SJSA1 (cell line): ENCODE measurements at places on chromosomes 3 and 15. TPM values are rescaled to one million over a fixed set of nuclear protein-coding genes. Genes with fewer than 3 reads are reported as not detected.

DNA sequence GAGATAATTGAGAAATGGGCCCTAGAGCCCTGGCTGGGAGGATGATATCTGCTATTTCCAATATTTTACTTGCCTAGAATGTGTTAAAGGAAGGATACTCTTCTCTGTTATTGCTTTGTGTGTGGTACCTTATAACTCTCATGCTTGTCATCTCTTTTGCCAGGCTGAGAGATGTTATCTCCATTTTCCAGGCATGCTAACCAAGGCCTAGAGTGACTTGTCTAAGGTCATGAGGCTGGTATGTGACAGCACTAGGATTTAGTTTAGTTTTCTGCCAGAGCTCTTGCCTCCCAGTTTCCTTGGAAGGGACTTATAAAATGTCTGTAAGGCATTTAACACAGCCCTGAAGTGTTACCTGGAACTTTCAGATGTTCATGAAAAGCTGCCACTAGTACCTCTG lies 1.4 kb downstream of the CLK3 start:
- no peak for DNase-seq

- DNase-seq, result no peak
Observed at GRCh38 chr3:141920701-141921100, 44.3 kb downstream of the ATP1B3 start.

Gene ITIH3
- 4.0 and 8.9 TPM in 2 replicates for total RNA-seq

DNA sequence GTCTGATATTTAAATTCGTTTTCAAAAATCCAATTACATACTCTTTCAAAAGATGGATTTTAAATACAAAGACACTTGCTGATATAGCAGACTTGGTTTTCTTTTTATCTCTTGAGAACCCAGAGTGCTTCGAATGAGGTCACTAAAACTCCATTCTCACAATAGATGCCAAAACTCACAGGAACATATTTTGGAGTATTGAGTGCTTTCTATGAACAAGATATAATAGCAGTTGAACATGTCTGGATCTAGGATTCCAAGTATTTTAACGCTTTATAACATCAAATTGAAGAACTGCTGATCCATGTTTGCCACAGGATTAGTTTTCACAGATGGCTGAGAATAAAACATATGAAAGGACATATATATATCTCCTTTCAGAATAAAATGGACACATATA lies 113.2 kb downstream of the SAMMSON start:
- DNase-seq, result no peak

DNA sequence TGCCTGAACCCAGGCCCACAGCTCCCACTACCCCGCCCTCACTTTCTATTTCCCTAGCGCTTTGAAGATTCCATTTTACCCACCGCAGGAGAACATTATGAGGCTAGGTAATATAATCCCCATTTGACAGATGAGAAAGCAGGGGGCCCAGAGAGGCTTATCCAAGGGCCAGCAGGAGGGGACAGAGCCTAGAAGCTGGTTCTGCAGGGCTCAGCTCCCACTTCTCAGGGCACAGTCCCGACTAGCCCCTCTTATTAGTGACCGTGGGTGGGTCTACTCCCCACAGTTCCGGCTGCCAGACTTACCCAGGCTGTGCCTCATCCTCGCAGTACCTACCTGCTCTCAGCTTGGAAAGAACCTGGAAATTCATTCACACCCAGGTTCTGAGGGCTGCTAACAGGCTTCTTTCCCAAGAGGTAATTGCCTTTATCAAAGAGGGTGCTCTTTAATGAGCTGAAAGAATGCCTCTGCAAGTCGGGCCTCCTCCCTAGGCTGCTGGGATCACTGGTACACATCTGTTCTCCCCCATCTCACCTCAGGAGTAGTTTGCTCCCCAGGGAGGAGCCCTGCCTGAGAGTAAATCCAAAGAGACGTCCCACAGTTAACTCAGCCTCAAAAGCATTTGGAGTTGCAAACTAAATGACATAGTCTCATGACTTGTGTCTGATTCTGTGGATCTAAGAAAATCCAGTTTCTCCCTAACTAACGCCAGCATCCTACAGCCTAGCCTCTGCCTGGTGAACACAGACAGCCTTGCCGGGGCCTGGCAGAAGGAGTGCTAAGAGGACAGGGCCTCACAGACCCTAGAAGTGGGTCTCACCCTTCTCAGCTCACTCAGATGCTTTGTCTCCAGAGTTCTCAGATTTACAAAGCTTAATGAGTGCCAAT lies 125.0 kb downstream of the CHSY1 start:
- peak; percentile 64 for DNase-seq

Gene WNT5A
- 18.6 and 18.8 TPM in 2 replicates for total RNA-seq

Gene SAMMSON
- not detected in 2 replicates for total RNA-seq

Gene MRPL3
- 164 and 213 TPM in 2 replicates for total RNA-seq

DNA sequence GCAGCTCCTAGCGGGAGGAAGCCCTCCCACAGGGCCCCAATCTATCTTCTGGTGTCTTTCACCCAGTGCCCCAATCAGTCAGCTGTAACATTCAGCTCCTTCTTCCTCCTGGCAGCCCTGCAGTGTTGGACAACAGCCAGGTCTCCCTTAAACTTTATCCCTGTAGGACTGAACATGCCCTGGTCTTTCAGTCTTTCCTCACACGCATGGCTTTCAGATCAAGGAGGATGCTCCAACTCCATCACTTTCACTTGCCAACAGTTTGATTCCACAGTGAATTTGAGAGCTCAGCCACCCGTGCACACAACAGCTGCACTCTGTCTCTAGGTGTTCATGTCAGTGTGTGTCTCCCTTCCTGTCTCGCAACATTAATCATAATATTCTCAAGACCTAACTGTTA lies 28.5 kb upstream of the LRRC34 start:
- DNase-seq, result no peak

DNA sequence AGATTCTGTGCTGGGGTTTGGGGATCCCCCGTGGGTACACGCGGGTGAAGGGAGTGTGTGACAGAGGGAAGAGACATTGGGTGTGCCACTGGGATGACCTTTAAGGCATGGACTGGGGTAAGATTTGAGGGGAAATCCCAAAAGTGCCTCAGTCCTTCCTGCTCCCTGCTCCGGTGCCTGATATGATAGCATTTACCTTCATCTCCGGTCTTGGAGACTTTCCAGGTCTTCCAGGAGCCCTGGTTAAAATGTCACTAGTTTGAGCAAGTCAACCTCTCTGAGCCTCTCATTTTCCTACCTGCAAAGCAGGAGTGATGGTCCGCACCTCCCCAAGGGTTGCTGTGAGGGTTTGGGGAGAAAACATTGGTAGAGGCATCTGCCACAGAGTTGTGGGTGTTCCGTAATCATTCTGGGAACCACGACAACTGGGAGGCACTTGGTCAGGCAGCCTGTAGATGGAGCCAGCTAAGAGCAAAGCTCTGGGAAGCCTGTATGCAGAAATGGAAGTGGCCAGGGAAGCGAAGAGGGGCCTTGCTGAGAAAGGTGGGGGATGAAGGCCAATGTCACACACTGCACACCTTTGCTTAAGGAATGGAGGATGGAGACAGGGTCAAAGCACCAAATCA lies 33.9 kb upstream of the KIF23 start:
- no peak for DNase-seq

DNA sequence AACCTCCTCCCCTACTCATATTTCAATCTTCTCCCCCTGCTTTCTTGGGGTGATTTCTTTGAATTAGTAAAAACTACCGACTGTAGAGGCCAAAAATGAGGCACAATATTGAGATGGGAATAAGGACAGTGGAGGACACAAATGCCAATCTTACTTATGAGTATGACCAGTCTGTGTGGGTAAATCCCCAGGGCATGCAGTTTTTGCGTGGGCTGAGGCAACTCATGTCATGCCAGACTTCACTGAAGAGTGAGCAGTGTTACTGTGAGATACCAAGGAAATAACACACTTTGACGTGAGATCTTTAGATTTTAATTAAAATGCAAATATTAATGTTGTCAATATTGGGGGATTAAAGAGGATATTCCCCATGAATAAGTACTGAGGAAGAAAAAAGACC lies 254.3 kb upstream of the ICE2 start:
- DNase-seq, result no peak

DNA sequence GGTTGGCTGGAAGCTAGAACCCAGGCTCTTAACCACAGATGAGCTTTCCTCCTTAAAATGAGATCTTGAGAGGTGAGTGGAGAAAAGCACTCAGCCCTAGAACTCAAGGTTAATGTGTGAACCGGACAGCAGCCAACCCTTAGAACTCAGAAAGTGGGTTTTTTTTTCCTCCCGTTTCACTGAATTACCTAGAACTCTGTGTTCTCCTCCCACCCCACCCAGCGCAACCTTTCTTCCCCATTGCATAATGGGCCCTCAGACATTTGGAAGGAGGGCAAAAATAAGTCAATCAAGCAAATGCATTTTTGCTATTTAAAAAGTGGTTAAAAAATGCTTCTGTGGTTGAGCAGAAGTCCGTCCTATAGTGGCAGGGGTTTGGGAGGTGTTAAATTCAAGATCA lies 36.7 kb downstream of the POC1A start:
- no peak for DNase-seq

GRCh38 chr3:113018536-113019181 lies 27.9 kb downstream of the GTPBP8 start:
- no peak for DNase-seq

Gene CCR5
- not detected in 2 replicates for total RNA-seq

DNA sequence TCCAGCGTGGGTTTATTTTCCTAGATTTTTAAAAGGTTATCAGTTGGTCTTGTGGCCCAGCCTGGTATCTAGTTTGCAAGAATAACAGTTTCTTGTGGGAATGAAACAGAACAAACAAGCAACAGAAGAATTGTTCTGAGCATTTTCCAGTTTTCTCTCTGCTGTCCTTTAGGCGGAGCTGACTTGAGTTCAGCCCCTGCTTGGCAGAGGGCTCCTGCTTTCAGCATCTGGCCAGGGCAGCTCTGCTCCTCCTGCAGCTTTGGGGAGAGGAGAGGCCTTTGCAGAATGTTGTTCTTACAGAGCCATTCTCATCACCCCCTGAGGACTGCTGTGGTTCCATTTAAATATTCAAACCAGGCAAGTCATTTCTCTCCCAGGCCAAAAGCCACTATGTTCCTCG lies 117.7 kb downstream of the ALDH1A2 start:
- DNase-seq, result peak; percentile 24

- no peak for DNase-seq
Observed at GRCh38 chr3:142940000-142940399, 23.5 kb downstream of the PAQR9 start.

GRCh38 chr3:140571836-140572235 lies 106.0 kb upstream of the TRIM42 start:
- no peak for DNase-seq

- no peak for DNase-seq
Observed at GRCh38 chr3:133130168-133130567, 92.0 kb downstream of the TMEM108 start.

GRCh38 chr3:151467069-151467468 lies 6.2 kb upstream of the IGSF10 start:
- no peak for DNase-seq

DNA sequence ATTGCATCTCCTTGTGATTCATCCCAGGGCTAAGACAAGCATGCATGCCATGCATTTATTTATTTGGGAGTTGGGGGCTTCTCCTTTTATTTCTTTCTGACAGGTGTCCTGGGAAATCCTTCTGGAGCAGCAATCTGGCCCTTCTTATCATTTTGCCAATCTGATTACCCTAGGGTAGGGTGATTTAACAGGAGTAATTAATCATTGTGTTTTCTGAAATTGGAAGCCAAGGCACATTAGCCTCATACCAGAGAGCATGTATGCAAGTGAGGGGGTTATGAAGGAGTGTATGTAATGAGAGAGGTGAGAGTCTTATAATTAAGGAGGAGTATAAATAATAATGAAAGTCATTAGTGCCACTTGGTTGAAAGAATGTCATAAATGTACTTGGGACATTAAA lies 37.4 kb upstream of the ARPP21 start:
- no peak for DNase-seq

DNA sequence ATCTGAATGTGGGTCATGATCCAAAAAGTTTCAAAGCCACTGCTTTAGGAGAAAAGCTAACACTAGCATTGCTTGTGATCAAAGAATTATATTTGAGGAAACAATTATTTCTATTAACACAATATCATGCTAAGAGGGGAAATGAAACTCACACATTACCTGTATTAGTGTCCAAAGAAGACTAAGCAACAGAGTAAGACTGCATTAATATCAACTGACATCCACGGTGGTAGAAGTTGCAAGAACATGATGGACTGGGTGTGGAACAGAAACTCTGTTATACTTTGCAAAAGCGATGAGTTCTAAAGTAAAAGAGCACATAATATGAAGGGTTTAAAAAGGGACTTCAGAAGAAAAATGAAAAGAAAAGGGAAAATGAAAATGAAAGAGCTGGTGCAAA lies 648.3 kb upstream of the NECTIN3 start:
- DNase-seq, result no peak

- no peak for DNase-seq
Observed at GRCh38 chr3:121736112-121736511, 13.4 kb downstream of the GOLGB1 start.

GRCh38 chr3:123027292-123028232 lies at the start of gene SEMA5B:
SEMA5B (minus strand) TSS chr3:123027763; CDS start chr3:122961263, 66,500 bp downstream.
- no peak for DNase-seq

GRCh38 chr15:74129586-74130154 lies 716 bp upstream of the ISLR2 start:
- no peak for DNase-seq

GRCh38 chr3:50276762-50277101 lies 2.2 kb upstream of the LSMEM2 start:
- DNase-seq, result no peak

Gene GALNT15
- 1.3 and 2.1 TPM in 2 replicates for total RNA-seq

- DNase-seq, result no peak
Observed at GRCh38 chr3:16494814-16495431, 18.6 kb downstream of the RFTN1 start.

DNA sequence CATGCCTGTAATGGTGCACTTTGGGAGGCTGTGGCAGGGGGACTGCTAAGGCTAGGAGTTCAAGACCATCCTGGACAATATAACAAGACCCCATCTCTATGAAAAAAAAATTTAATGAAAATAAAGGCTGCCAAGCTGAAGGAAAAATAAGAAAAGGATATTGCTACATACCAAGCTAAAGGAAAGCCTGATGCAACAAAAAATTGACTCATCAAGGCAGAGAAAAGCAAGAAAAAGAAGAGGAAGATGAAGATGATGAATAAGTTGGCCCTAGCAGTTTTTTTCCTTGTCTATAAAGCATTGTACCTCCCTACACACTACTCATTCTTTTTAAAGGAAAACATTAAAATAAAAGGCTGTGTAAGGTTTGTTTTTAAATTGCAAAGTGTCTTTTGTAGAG lies 441.9 kb upstream of the MDFIC2 start:
- DNase-seq, result no peak

Gene CACNA1D
- not detected in 2 replicates for total RNA-seq

Gene AMT
- 0.85 and 1.5 TPM in 2 replicates for total RNA-seq

Gene ERC2
- 0.13 and 0.81 TPM in 2 replicates for total RNA-seq

Gene MTMR10
- 20.2 and 22.4 TPM in 2 replicates for total RNA-seq
